ENCODE measurements at places on chromosomes 16 and 17.

DNA sequence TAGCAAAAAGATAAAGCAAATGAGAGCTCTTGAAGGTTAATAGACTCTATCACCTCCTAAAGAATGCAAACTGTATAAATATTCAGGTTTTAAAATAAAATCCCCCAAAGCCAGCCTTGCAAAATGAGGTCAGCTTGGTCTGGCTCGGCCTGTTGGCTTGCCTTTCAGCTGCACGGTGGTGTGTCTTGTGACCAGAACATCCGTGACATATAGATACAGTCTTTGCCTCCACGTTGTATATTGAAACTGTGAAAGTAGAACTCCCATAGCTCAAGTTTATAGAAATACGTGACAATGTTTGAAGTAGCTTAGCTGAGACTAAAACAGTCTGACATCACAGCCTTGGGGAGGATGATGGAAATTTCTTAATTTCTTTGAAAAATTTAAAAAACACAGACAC lies 236.6 kb upstream of the MYOCD start:
- DNase-seq = no peak

GRCh38 chr17:44039829-44040635 lies 25.3 kb upstream of the TMEM101 start:
- DNase-seq = no peak

DNA sequence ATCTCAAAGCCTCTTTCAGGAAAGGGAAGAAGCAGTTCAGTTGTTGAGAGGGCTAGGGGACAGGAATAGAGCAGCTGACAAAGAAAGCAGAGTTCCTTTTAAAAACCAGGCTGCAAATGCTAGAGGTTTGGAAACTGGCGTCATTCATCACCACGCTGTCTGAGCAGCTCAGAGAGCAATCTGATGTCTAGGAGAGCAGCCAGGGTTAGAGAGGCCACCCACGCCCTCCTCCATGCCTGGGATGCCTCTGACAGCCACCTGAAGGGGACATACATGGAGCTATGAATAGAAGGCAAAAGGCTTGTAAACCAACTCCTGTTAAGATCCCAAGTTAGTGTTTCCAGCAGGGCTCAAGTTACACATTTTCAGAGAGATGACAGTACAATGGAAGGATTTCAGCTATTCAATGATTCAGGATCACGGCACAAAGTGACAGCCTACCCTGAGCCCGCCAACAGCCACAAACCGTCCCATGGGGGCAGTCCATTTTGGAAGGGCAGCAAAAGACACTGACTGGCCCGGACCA lies 12.4 kb downstream of the RAB5C start:
- no peak for DNase-seq

DNA sequence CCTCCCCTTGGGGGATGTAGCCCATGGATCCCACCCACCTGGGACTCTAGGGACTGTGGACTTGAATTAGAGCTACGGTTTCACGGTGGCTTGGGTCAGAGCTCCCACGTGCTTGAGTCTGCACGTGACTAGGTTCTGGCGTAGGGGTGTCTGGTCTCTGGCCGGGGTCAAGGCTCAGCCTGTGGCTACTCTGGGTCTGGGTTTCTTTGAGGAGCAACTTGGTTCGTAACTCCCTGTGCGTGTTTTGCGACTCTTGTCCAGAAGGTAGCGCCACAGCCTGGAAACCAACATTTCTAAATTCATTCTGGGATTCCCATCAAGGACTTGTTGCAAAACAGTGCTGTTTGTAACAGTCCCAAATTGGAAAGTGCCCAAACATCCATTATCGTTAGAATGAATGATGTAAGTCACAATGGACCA lies 470 bp upstream of the GGT6 start:
- no peak for DNase-seq

DNA sequence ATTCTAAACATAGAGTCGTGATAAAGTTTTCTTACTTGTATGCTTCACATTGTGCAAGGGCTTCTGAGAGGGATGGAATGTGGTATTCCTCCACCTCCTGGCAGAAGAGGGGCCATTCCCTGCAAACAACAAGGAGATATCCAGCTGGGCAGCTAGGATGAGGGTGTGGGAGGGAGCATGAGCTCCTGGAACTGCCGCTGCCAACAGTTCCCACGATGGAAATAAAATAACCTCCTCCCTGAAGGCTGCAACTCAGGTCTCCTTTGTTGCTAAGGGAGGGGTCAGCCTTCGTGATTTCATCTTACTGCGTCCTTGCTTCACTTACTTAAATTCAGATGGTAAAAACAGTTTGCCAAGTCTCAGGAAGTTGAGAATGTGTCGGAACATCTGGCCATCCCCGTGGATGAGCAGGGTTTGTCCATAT lies 15.6 kb downstream of the PLEKHG4 start:
- DNase-seq = no peak

DNA sequence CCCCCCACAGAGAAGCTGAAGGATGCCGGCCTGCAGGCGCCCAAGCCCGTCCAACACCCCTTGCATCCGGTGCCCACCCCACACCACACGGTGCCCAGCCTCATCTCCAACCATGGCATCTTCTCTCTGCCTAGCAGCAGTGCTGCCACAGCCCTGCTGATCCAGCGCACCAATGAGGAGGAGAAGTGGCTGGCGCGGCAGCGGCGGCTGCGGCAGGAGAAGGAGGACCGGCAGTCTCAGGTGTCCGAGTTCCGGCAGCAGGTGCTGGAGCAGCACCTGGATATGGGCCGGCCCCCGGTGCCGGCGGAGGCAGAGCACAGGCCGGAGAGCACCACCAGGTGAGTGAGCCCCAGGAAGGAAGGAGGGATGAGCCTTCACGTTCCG lies 31.5 kb downstream of the GINS2 start:
- no peak for DNase-seq

DNA sequence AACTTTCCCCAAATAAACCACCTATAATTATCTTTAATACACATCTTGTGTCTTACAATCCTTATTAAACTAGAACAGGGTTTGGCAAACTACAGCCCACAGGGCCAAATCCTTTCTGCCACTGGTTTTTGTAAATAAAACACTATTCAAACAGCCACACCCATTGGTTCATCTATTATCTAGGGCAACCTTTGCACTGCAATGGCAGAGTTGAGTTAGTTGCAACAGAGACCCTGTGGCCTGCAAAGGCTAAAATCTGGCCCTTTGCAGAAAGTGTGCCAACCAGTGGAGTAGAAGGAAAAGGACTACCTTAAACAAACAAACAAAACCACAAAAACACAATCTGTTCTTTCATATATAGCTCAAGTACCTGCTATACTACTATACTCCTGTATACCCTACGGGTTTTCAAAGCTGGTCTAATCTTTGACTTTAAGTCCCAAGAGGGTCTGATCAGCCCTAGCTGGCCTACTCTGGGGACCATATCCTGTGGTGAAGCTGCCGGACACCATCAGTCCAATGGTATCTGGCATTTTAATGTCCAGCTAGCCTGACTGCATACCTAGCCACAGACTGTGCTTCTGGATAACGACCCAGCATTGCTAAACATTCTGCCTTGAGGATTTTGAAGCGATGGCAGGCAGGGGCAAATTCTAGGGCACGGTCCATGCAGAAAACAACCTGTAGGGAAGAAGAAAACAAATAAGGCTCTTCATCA lies 23.3 kb downstream of the CNP start:
- DNase-seq = no peak

- no peak for DNase-seq
These were observed 26.5 kb upstream of the ZNF469 start for GRCh38 chr16:88356124-88356726.

- no peak for DNase-seq
These were observed 104.7 kb downstream of the UTP18 start for GRCh38 chr17:51365090-51365489.

DNA sequence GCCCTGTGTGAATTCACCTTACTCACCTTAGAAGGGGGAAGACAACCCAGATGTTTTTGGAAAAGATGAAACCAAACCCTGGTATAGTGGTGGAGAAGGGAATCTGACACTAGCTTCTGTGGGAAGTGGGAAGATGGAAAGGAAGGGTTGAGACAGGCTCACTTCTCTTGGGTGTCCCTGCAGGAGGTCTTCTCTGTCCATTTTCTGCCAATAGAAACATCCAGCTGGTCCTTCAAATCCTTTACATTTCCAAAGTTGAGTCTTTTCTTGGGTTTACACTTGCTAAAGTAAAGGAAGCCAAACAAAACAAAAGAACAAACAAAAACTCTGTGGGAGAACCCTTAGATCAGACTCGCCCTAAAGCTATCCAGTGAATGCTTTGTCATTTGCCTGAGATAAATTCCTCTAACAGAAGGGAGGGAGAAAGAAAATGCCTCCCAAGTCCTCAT lies 10.2 kb downstream of the HOXB1 start:
- no peak for DNase-seq

DNA sequence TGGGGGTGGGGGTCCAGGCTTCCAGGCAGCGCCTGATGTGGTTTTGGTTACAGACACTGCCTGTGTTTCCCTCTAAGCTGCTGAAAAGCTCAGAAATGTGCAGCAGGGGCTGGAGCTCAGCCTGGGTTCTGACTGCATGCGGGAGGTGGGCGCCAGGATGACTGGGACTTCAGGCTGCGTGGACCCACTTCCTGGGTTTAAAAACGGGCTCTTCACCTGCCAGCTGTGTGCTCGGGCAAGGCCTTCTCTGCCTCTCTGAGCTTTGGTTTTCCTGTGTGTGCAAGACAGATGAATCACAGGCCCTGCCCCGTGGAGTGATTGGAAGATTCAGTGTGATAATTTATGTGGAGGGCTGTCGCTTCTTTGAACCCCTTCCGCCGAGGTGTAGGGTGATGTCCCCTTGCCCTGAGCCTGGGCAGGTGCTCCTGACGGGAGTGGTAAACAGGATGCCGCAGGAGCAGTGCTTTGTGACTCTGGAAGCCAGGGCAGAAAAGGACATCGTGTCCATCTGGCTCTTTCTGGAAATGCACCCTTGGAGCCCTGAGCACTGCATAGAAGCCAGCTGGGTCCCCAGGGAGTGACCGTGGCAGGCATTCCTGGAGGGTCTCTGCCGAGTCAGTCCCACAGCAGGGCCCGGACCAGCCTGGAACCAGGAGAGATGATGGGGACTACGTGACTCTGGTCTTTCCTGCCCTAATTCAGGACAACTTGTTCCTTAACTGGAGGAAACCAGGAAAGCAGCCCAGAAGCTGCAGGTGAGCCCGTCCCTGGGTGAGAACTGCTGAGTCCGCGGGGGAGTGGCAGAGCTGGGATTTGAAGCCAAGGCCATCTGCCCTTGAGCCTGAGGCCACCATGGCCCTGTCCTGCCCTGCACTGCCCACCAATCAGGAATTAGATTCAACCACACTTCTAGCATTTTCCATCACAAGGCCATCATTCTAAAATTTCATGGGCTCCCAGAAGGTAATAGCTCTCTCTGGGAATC lies 28.5 kb upstream of the SLC7A5 start:
- no peak for DNase-seq

GRCh38 chr16:23979441-23979840 lies 143.7 kb downstream of the PRKCB start:
- no peak for DNase-seq

DNA sequence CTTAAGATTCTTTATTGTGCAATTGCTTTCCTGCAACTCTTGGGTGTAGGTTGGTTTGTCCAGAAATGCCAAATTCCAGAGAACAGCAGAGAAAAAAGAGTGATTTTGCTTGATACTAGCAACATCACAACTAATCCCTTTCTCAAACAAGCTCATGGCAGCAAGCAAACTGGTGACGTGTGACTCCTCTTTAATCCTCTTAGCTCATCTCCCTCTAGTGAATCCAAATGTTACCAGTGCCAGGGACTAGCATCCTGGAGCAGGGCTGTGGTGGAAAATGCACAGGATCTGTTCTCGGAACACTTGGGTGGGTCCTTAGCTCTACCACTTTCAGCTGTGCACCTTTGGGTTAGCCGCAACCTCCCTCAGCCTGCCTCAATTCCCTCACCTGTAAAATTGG lies 204.0 kb upstream of the CCL2 start:
- no peak for DNase-seq

GRCh38 chr16:14634389-14634725 lies 1.6 kb downstream of the BFAR start:
- DNase-seq = no peak
